Activated naive CD4-positive, alpha-beta T cell treated with anti-CD3 and anti-CD28 coated beads, Interleukin-2, amount 50 U/mL, for 72 hours (primary cell): ENCODE measurements at places on chromosomes 6 and 20. TPM values are rescaled to one million over a fixed set of nuclear protein-coding genes. Genes with fewer than 3 reads are reported as not detected.

- no peak for DNase-seq
Observed at GRCh38 chr6:170152124-170152926, 138.6 kb downstream of the DLL1 start.

- no peak for DNase-seq
Observed at GRCh38 chr6:157224951-157225574, 98.3 kb downstream of the TMEM242 start.

DNA sequence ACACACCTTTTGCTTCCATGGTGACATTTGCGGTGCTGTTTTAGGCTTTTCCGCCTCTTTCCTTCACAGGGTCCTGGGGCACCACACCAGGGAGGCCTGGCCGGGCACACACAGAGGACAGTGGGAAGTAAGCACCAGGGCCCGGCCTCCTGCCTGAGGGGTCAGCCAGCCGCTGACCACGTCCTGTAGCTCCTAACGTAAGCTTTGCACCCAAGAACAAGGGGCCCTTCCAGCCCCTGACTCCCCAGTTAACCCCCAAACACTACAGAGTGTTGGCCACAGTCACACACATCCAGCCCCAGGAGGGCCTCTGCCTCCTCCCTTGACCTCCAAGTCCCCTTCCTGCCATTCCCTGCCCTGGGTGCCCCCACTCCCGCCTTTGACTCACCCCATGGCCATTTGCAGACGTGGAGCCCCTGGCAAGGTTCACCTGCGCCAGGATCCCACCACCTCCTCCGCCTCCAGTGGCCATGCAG is 54.7 kb downstream of the YTHDF1 start:
- no peak for DNase-seq

GRCh38 chr6:156851454-156851921 is 74.3 kb downstream of the ARID1B start:
- DNase-seq, result no peak

- no peak for DNase-seq
Observed at GRCh38 chr6:79610306-79611009, 20.7 kb upstream of the SH3BGRL2 start.

DNA sequence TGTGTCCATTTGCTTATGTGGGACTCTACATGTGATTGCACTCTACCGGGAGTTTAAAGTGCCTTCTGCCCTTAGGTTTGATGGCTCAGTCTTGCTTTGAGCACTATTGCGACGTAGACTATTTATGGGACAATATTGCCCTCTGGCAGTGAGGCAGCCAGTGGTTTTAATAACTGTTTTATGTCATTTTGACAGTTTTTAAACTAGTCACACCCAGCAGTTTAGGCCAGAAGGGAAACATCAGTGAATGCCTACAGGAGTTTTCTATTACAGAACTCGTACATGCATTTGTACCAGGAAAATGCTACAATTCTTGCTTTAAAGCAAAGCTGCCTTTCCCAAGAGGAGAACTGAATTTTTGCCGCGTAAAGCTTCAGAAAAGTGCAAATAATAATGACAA is 813.7 kb downstream of the KIF16B start:
- no peak for DNase-seq

DNA sequence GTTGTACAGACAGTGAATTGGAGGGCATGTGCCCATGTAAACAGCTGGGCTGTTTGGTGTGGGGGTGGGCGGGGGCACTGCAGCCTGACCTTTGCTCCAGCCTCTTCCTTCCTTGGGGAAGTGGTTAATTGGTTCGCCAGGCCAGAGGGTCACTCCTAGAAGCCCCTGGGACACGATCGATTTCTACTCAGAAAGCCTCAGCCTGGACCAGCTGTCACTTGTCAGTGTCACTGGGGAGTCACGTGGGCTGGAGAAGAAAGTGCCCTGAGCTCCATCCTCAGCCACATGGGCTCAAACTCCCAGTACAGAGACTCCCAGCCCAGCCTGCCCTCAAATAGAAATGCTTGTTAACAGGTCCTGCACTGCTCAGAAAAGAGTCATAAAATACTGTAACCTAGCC is 423.8 kb upstream of the SULF2 start:
- no peak for DNase-seq

- no peak for DNase-seq
Observed at GRCh38 chr6:109770047-109770446, 79.0 kb downstream of the FIG4 start.

Gene ASIP
- total RNA-seq, result not detected

Gene ETV7
- total RNA-seq, result 2.0 TPM

Gene ANKRD6
- 2.6 TPM for total RNA-seq

Gene AVP
- not detected for total RNA-seq
